ENCODE measurements at places on chromosomes 5 and 9. TPM values are rescaled to one million over a fixed set of nuclear protein-coding genes. Genes with fewer than 3 reads are reported as not detected.
A peak's percentile ranks its signal among the peaks of the same experiment; 100 is the strongest.

GRCh38 chr9:35813434-35814105, 1.3 kb downstream of the HINT2 start:
- H3K4me1 ChIP-seq = no peaks in the 10 kb centered on the region
- H3K27me3 ChIP-seq = no peaks in the 10 kb centered on the region
- peaks cover 14% of the 10 kb centered on the region for H3K36me3 ChIP-seq
- H3K27ac ChIP-seq = no peak overlapping the region
- DNase-seq = peak; percentile 69
- peak overlapping the region; percentile 84 for H3K4me3 ChIP-seq

GRCh38 chr9:115923410-115923809, 230.2 kb upstream of the PAPPA start:
- H3K36me3 ChIP-seq = no peaks in the 10 kb centered on the region
- no peak overlapping the region for H3K27ac ChIP-seq
- no peak for DNase-seq
- no peaks in the 10 kb centered on the region for H3K4me1 ChIP-seq
- no peaks in the 10 kb centered on the region for H3K27me3 ChIP-seq

GRCh38 chr9:38361473-38361850, 31.0 kb upstream of the ALDH1B1 start:
- H3K27me3 ChIP-seq = no peaks in the 10 kb centered on the region
- H3K4me3 ChIP-seq = no peak overlapping the region
- no peaks in the 10 kb centered on the region for H3K4me1 ChIP-seq

DNA sequence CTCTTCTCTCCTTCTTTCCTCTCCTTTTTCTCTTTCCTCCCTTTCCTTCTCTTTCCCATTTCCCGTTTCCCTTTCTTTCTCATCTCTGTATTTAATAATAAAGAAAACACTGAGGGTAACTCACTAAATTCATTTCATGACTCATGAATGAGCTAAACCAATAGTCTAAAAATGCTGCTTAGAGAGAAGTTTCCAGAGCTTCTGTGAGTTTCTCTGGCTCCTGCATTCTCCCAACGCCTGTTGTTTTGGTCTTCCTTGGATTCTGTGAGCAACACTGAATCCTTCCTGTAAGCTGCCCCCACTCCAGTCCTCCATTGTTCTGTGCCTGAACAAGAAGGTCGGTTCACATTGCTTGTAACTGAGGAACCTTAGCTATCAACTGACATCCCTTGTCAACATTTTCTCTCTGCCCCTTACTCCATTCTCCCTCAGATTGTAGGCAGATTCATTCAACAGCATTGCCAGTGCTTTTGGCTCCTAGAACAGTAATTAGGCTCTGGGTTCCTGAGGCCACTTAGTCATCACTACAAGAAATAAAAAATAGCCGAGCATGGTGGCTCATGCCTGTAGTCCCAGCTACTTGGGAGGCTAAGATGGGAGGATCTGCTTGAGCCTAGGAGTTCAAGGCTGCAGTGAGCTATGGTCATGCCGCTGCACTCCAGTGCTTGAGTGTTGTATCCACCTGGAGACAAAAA, 237.7 kb upstream of the KLF4 start:
- H3K27ac ChIP-seq = no peak overlapping the region
- H3K4me1 ChIP-seq = no peaks in the 10 kb centered on the region
- H3K27me3 ChIP-seq = no peaks in the 10 kb centered on the region
- no peaks in the 10 kb centered on the region for H3K36me3 ChIP-seq
- no peak for DNase-seq
- no peak overlapping the region for H3K4me3 ChIP-seq

DNA sequence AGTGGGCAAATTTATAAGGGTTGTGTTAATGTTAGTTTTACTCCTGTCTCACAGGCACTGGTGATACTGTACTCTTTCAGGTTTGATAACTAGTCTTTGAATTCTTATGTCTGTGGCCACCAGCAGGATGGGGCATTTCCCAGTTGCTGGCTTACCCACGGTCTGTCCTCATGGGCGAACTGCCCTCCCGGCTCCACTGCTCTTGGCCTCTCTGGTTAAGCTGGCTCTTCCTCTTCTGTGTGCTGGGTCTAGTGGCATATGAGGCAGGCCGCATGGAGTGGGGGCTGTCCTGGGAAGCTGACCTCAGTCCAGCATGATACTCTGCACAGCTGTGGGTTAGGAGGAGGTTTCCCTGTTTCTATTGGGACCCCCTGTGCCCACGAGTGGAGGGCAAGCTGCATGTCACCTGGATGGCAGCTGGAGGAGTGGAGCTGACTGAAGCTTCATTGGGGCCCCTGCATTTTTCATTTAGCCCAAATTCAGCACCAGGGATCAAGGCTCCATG, 19.5 kb downstream of the PHF2 start:
- peaks cover 15% of the 10 kb centered on the region for H3K4me1 ChIP-seq
- no peak overlapping the region for H3K4me3 ChIP-seq
- DNase-seq = no peak
- no peaks in the 10 kb centered on the region for H3K36me3 ChIP-seq
- H3K27ac ChIP-seq = no peak overlapping the region

GRCh38 chr9:100317706-100318105, 35.0 kb downstream of the TEX10 start:
- no peaks in the 10 kb centered on the region for H3K27me3 ChIP-seq
- H3K36me3 ChIP-seq = peaks cover 76% of the 10 kb centered on the region
- H3K4me3 ChIP-seq = no peak overlapping the region
- H3K4me1 ChIP-seq = no peaks in the 10 kb centered on the region

GRCh38 chr5:179772351-179772750, 21.4 kb upstream of the LTC4S start:
- no peak overlapping the region for H3K27ac ChIP-seq
- DNase-seq = no peak
- H3K4me1 ChIP-seq = no peaks in the 10 kb centered on the region
- no peaks in the 10 kb centered on the region for H3K27me3 ChIP-seq
- H3K36me3 ChIP-seq = peaks cover 51% of the 10 kb centered on the region
- H3K4me3 ChIP-seq = no peak overlapping the region

The ROR2 gene
- 2.7 TPM for total RNA-seq

The FOXD1 gene
- total RNA-seq = 0.31 TPM

The RPL35 gene
- total RNA-seq = 1,901 TPM

The CCNO gene
- 0.42 TPM for total RNA-seq

All from H9 (cell line).